ENCODE measurements at places on chromosomes 4 and X. TPM values are rescaled to one million over a fixed set of nuclear protein-coding genes. Genes with fewer than 3 reads are reported as not detected.

- DNase-seq, result peak; percentile 29
Measured at GRCh38 chr4:102439236-102439614, 61.9 kb upstream of the NFKB1 start.

- DNase-seq, result peak; percentile 14
Measured at GRCh38 chr4:10403633-10404445, 53.4 kb downstream of the ZNF518B start.

DNA sequence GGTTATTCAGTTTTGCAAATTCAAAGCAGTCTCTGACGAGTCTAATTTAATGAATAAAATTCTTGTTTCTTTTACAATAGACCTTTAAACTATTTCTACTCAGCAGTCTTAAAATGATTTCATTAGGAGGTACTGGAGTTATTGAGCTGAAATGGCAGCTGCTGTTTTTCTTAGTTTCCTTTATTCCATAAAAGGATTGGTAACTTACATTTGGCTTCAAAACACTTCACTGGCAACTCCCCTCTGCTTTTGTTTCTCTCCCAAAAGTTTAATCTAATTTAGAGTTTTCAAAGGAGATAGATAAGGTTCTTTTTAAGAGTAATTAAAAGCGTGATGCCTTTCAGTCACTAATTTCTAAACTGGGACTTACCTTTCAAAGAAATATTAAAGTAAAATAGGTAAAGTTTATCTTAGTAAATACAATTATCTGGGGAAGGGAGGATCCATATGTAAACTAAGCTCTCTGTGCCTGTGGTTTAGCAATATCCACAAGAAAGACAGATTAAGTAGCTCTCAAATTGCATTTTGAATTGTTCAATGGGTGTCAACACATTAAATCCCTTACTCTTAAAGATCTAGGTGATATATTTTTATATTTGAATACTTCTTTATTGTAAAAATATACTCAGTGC, 17.1 kb upstream of the PCDH10 start:
- no peak for DNase-seq

Gene F8A1
- total RNA-seq, result 21.4 TPM

Gene GPR119
- total RNA-seq, result not detected

Gene C4orf54
- 0.53 TPM for total RNA-seq

Gene VCX2
- total RNA-seq, result not detected

DNA sequence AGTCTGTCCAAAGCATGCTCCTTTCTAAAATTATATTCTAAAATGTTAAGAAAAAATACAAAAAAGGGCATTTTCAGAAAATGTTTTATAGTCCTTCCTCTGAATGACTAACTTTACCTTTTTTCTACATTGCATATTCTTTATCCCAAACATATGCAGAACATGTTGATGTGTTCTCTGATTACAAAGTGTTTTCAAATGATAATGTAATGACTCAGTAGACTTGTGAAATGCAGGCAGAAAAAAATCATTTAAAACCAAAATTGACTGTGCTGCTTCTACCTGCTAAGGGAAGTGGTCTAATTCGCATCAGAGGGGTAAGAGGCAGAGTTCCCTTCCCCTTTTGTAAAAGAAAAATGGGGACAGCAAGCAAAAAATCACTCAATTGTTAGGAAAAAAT, 22.7 kb upstream of the YTHDC1 start:
- DNase-seq, result no peak

DNA sequence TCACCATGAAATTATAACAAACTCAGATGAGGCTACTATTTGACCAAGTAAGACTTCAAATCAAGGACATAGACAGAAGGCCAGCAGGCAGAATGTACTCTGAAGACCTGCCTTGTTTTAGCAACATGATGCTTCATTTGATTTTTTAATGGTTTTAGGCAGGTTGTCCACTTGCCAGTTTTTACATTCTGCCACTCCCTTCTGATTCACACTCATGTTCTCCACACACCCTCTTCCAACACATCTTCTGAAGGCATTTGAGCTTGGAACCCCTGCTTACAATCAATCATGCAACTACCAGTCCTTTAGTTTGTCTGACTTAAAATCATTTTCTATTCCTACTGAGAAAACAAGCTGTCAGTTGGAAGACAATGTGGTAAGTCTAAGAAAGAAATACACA, 114.9 kb upstream of the SMIM31 start:
- DNase-seq, result no peak

- DNase-seq, result no peak
Measured at GRCh38 chr4:17033768-17034181, 135.3 kb upstream of the LDB2 start.

Gene LIN54
- 3.7 TPM for total RNA-seq

- DNase-seq, result no peak
Measured at GRCh38 chr4:105650190-105650589, 58.3 kb downstream of the INTS12 start.

Gene SPOCK3
- 2.0 TPM for total RNA-seq
